ENCODE measurements at places on chromosomes 7 and 10.

- DNase-seq, result no peak
These were observed 377 bp upstream of the POLR1F start for GRCh38 chr7:19709249-19709578.

- DNase-seq, result no peak
These were observed 136.4 kb upstream of the MDFIC start for GRCh38 chr7:114785496-114785895.

DNA sequence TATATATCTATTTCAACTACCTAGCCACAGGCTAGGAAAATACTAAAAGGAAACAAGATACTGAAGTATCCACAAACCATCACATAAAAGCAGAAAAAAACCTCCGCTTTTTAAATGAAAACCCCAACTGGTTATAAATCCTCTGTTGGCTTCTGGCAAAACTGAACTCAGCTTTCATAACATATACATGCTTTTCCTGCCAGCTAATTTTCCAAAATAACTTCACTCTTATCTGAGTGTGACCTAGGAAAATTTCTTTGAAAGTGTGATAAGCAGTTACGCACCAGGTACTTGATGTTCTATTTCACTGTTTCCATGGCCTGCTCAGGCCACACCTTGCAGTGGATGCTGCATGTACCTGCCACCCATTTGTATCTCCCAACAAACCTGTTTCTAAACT lies 11.8 kb downstream of the FAM3C start:
- no peak for DNase-seq

DNA sequence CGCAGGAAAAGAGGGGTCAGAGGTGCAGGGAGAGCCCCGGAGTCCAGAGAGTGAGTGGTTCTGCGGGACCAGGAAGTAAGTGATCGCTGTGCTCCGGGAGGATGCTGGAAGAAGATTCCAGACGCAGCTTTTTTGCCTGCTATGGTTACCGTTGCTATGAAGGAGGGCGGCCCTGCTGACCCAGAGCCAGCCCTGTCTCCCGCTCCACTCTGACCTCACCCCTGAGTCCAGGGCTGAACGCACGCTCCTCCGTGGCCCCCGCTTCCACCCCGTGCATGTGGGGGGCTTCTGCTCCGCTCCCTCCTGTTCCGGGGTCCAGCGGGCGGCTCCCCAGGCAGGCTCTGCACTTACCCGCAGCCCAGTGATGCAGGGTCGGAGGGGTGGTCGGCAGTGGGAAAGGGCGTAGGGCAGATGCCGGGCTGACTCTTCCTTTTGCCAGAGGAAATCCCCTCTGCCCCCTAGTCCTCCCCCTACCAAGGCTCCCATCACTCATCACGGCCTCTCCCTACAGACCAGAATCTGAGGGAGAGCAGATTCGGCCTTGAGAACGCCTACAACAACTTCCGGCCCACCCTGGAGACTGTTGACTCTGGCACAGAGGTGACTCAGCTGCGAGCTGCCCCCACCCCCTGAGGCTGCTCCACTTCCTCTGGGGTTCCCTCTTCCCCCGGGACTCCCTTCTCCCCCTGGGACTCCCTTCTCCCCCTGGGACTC lies 2.7 kb upstream of the MUC17 start:
- DNase-seq, result peak; percentile 16

- DNase-seq, result no peak
These were observed 48.2 kb upstream of the CREB5 start for GRCh38 chr7:28364082-28364481.

DNA sequence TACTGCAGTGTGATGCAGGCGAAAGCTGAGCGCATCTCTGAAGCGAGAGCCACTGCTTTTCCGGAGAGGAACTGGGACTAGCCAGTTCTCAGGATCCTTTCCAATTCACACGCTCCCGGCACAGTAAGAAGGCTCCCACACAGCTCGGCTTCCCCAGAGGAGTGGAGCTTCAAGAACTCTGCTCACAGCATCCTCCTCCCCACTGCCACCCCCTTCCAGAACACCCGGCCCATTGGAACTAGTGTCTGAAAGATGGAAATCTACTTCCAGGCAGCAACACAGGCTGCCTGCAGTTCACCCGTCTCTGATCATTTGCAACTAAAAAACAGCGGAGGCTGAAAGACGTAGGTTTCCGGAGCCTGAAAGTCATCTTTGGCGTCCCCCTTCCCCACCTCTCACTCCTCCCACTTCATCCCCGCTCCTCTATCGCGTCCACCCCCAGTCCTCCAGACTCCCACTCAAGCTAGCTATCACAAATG lies at the start of gene DGKB:
Gene DGKB, minus strand, starts transcription at position 163 of the 479 bp plus-strand sequence.
- DNase-seq, result peak; percentile 55

- no peak for DNase-seq
These were observed 74.5 kb upstream of the OIT3 start for GRCh38 chr10:72819053-72819452.

DNA sequence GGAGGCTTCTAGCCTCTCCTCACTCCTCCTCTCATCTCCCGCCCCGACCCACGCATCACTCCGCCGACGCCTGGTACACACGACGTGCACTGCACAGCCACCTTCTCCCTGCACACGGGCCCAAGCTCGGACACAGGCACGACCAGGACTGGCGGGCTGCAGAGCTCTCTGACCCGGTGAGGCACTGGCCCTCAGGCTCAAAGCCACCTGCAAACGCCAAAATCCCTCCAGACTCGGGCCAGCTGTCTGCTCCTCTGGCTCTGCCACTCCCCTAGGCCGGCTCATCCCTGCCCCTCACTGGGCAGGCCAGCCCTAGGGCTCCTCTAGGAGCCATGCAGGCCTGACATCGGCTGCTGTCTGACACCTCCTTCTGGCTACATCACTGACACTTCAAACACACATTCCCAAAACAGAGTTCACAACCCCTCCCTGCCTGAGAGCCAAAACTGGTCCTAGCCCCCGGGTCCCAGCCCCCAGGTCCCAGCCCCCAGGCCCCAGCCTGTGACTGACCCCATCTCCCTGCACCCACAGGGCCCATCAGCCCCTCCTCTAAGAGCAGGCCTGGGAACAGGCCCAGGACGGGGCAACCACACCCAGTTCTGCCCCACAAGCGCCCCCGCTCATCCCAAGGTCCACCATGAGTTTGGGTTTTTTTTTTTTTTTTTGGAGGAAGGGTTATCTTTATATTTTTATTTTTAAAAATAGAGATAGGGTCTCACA lies 35.1 kb downstream of the MAD1L1 start:
- DNase-seq, result no peak

- DNase-seq, result no peak
These were observed 143.1 kb upstream of the KLF6 start for GRCh38 chr10:3928078-3928477.

GRCh38 chr7:127474457-127474856 lies 81.9 kb upstream of the ZNF800 start:
- DNase-seq, result no peak

GRCh38 chr7:659306-659847 lies 67.1 kb upstream of the DNAAF5 start:
- DNase-seq, result no peak

All from anterior cingulate cortex (tissue), 58 donors.